ENCODE measurements at places on chromosomes 1 and 21. TPM values are rescaled to one million over a fixed set of nuclear protein-coding genes. Genes with fewer than 3 reads are reported as not detected.
A peak's percentile ranks its signal among the peaks of the same experiment; 100 is the strongest.

GRCh38 chr1:63413394-63413793 is 46.0 kb downstream of the ALG6 start:
- H3K4me3 ChIP-seq = no peak overlapping the region
- H3K27me3 ChIP-seq = no peaks in the 10 kb centered on the region
- no peak for DNase-seq
- H3K4me1 ChIP-seq = no peaks in the 10 kb centered on the region
- peaks cover 7% of the 10 kb centered on the region for H3K36me3 ChIP-seq

- H3K4me3 ChIP-seq = no peak overlapping the region
- no peak for DNase-seq
- H3K27me3 ChIP-seq = no peaks in the 10 kb centered on the region
- no peak overlapping the region for H3K27ac ChIP-seq
- peaks cover 16% of the 10 kb centered on the region for H3K4me1 ChIP-seq
Measured at GRCh38 chr1:27405074-27405473, 12.7 kb downstream of the GPR3 start.

GRCh38 chr1:230781594-230781993 is 34.4 kb downstream of the CAPN9 start:
- no peak overlapping the region for H3K4me3 ChIP-seq
- peaks cover 12% of the 10 kb centered on the region for H3K27me3 ChIP-seq
- H3K27ac ChIP-seq = no peak overlapping the region
- no peaks in the 10 kb centered on the region for H3K36me3 ChIP-seq

- DNase-seq = peak; percentile 13
- H3K4me3 ChIP-seq = no peak overlapping the region
- no peak overlapping the region for H3K27ac ChIP-seq
- no peaks in the 10 kb centered on the region for H3K27me3 ChIP-seq
Measured at GRCh38 chr1:3283849-3284248, 170.6 kb upstream of the ARHGEF16 start.

- peaks cover 16% of the 10 kb centered on the region for H3K4me1 ChIP-seq
- DNase-seq = no peak
- no peak overlapping the region for H3K27ac ChIP-seq
- no peaks in the 10 kb centered on the region for H3K36me3 ChIP-seq
- H3K4me3 ChIP-seq = no peak overlapping the region
- H3K27me3 ChIP-seq = peaks cover 7% of the 10 kb centered on the region
Measured at GRCh38 chr1:36203027-36203553, 21.2 kb upstream of the THRAP3 start.

- DNase-seq = no peak
- no peak overlapping the region for H3K27ac ChIP-seq
- H3K36me3 ChIP-seq = no peaks in the 10 kb centered on the region
- peaks cover 11% of the 10 kb centered on the region for H3K27me3 ChIP-seq
- no peaks in the 10 kb centered on the region for H3K4me1 ChIP-seq
- no peak overlapping the region for H3K4me3 ChIP-seq
Measured at GRCh38 chr1:74530892-74531291, 18.5 kb upstream of the LRRC53 start.

GRCh38 chr1:226490426-226490809 is 58.1 kb upstream of the STUM start:
- no peak for DNase-seq
- no peak overlapping the region for H3K4me3 ChIP-seq
- no peaks in the 10 kb centered on the region for H3K36me3 ChIP-seq
- no peak overlapping the region for H3K27ac ChIP-seq

- H3K4me1 ChIP-seq = peaks cover 29% of the 10 kb centered on the region
- DNase-seq = no peak
- H3K27ac ChIP-seq = peak overlapping the region; percentile 57
- H3K36me3 ChIP-seq = no peaks in the 10 kb centered on the region
- peak overlapping the region; percentile 47 for H3K4me3 ChIP-seq
Measured at GRCh38 chr1:25917996-25918395, 11.8 kb upstream of the STMN1 start.

DNA sequence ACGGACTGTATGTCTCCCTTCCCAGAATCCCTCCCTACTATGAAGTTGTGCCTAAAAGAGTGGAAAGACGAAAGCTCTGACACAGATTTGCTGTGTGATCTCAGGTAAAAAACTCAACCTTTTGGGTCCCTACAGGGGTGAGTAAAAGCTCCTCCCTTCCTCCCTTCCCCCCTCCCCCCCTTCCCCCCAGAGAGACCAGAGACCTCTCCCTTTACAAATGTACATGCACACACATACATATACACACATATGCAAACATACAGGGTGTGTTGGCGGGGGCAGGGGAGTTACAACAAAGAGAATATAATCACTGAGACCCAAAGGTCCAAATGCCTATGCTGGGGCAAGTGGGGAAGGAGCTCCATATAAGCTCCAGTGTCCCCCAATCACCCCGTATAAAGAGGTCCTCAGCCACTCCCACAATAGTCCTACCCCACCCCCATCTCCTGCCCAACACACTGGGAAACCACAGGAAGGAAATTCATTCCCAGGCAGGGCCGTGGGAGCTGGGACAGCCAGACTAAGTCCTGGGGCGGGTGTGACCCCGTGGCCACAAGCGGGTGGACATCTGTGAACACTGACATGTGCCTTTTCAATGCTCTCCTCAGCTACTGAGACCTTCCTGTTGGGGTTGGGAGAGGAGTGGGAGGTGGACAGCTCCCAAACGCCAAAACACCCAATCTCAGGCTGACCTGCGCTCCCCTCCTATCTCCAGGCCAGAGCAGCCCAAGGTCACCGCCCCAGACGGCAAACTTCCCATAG is 2.0 kb downstream of the MEF2D start:
- H3K27me3 ChIP-seq = no peaks in the 10 kb centered on the region
- H3K36me3 ChIP-seq = peaks cover 8% of the 10 kb centered on the region
- DNase-seq = no peak
- H3K27ac ChIP-seq = no peak overlapping the region

GRCh38 chr1:86082183-86082582 is 74.4 kb downstream of the COL24A1 start:
- H3K27me3 ChIP-seq = no peaks in the 10 kb centered on the region
- no peak overlapping the region for H3K27ac ChIP-seq

DNA sequence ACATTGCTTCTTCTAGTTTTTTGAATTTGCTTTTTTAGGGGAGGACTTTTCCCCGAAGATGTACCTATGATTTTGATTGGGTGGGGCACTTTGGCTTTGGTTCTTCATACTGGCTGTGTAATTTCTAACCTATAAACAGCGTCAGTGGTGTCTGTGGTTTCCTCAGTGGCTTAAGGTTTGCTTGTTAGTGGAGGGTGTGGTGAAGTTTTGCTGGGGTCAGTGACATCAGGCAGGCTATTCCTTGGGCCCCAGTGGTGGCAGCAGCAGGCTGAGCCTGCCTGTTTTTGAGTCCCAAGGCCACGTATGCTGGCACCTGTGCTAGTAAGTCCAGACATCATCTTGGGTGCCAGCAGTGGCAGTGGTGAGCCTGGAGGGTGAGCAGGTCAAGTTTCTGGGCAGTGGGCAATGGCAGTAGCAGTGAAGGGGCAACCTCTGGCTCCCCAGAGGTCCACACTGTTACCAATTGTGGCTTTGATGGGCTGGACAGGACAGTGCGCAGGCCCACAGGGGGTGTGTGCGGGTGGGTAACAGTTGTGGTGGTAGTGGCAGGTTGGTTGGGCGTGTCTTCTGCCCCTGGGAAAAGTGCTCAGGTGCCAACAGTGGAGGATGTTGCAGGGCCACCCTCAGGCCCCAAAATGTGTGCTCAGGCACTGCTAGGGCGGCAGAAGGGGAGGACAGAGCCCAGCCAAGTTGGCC is 54.9 kb upstream of the B3GALT2 start:
- peak overlapping the region; percentile 64 for H3K27ac ChIP-seq
- H3K27me3 ChIP-seq = no peaks in the 10 kb centered on the region
- DNase-seq = peak; percentile 48
- H3K4me1 ChIP-seq = peaks cover 21% of the 10 kb centered on the region

DNA sequence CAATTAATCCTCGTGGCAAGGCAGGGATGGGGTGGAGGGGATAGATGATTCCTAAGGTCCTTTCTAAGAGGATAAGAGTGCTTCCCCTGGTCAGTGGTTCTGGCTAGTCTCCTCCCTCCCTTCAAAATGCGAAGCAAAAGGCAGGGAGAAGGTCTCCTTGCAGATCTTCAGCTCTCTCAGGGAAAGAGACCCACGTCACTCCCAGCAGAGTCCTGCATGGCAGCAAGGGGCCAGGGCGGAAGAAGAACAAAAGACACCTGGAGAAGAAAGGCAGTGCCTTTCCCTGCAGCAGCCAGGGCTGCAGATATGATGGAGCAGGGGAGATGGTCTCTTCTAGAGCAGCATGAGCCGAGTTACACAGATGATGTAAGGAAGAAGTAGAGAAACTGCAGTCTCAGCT is 29.6 kb upstream of the SLAMF9 start:
- no peak overlapping the region for H3K27ac ChIP-seq
- H3K27me3 ChIP-seq = peaks cover 38% of the 10 kb centered on the region
- no peaks in the 10 kb centered on the region for H3K4me1 ChIP-seq
- no peak overlapping the region for H3K4me3 ChIP-seq
- no peak for DNase-seq

DNA sequence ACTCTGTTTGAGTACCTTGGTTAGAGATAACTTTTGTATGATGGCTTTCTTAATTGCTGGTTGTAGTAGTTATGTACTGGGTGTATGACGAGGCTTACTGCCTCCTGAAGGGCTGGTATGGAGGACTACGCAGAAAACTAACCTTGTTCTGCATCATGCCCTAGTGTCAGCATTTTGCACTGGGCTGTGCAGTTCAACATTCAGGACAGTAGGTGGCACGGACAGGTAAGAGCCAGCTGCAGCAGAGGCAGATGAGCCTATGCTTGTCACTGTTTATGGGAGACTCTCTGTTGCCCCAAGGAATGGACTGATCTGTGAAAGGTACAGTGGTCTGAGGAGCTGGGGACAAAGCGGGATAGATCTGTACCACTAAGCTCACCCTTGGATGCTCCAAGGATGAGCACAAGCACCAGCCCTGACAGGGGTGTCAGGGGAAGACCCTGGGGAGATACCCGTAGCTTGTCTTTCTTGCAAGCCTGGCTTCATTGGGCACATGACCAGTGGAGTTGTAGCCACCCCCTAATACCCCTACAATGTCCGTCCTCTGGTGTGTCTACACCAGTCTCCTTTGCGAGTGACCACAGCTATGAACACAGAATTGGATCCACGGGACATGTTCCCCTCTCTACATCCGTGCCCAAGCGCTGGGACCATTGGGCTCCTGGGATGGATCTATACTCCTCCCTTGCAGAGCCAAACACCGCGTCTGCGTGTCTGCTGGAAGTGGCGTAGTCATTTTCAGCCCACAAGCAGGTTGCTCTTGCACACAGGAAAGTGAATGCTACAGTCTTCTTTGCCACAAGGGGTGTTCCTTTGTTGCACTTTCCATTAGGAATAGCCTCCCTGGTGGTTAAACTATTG is 51.1 kb upstream of the CFHR3 start:
- no peaks in the 10 kb centered on the region for H3K4me1 ChIP-seq
- no peaks in the 10 kb centered on the region for H3K27me3 ChIP-seq
- no peak overlapping the region for H3K4me3 ChIP-seq
- H3K27ac ChIP-seq = no peak overlapping the region
- no peaks in the 10 kb centered on the region for H3K36me3 ChIP-seq

DNA sequence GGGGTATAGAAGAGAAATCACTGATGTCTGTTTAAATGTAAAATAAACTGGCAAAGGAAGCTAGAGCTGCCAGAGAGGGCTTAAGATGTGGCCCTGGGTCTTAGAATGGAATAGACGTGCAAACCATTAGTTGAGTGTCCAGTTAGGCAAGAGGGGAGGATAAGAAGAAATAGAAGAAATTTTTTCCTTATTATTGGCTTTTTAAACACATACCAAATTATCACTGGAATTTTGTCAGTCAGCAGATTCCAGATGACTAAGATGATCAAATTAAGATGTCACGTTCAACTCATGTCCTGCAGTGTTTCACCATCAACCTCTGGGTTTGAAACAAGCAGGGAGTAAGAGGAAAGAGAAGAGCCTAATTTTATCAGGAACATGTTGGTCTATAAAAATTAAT is 71.6 kb upstream of the C1orf21 start:
- H3K27ac ChIP-seq = no peak overlapping the region
- no peak for DNase-seq
- peaks cover 28% of the 10 kb centered on the region for H3K27me3 ChIP-seq
- H3K4me3 ChIP-seq = no peak overlapping the region
- no peaks in the 10 kb centered on the region for H3K36me3 ChIP-seq

GRCh38 chr1:109719337-109719837 is 7.3 kb downstream of the GSTM5 start:
- H3K27ac ChIP-seq = no peak overlapping the region
- H3K4me1 ChIP-seq = peaks cover 5% of the 10 kb centered on the region
- H3K27me3 ChIP-seq = peaks cover 3% of the 10 kb centered on the region
- no peak overlapping the region for H3K4me3 ChIP-seq
- no peaks in the 10 kb centered on the region for H3K36me3 ChIP-seq
- no peak for DNase-seq

GRCh38 chr1:15386164-15386749 is 23.4 kb upstream of the EFHD2 start:
- H3K27me3 ChIP-seq = peaks cover 46% of the 10 kb centered on the region
- H3K36me3 ChIP-seq = no peaks in the 10 kb centered on the region
- H3K4me1 ChIP-seq = peaks cover 26% of the 10 kb centered on the region
- no peak for DNase-seq
- no peak overlapping the region for H3K4me3 ChIP-seq
- no peak overlapping the region for H3K27ac ChIP-seq

DNA sequence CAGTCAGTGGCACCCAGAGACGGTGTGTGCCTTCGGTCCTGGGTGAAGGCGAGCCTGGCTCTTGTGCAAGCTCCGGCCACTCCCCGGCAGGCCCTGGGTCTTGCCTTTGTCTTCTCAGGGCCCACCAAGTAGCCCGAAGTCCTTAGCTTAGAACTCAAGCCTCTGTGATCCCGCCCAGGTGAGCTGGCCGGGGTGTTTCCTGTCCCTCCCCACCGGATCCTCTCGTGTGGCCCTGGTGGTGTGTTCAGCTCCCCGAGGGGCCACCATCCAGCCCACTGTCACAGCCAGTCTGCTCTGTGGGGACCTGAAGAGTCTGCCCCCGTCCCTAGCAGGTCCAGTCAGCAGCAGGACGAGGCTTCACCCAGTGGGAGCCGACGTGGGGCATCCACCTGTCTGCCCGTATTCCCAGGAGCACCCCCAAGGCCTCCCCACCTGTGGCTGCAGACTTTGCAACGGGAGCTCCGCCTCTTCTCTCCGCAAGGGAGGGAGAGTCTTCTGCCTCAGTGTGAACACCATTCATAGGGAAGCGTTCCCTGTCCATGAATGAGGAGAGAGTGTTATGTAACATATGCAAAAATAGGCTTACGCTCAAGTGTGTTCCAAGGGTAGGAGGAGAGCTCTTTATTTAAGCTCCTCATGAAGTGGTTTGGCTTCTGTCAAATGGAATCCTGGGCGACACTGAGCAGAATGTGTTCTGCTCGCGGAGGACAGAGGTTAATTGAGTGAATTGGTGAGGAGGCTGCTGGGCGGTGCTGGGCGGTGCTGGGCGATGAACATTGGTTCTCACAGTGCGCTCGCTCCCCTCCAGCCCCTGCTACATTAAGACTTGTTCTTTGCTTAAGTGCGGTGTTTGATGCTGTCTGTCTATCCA is 108.9 kb downstream of the CRYAA start:
- H3K4me1 ChIP-seq = no peaks in the 10 kb centered on the region
- H3K36me3 ChIP-seq = no peaks in the 10 kb centered on the region
- H3K27me3 ChIP-seq = no peaks in the 10 kb centered on the region
- no peak for DNase-seq
- H3K4me3 ChIP-seq = no peak overlapping the region
- no peak overlapping the region for H3K27ac ChIP-seq

SETDB1 gene
- total RNA-seq = 60.4 TPM

TIE1 gene
- total RNA-seq = 0.42 TPM

IGSF9 gene
- total RNA-seq = 0.12 TPM

FCGR1A gene
- not detected for total RNA-seq

Data from activated T-cell treated with anti-CD3 and anti-CD28 coated beads, Interleukin-2, amount 50 U/mL, for 72 hours (primary cell).